ENCODE measurements at places on chromosomes 1 and 21.

- DNase-seq: no peak
Observed at GRCh38 chr21:29504751-29505321, 206.1 kb downstream of the BACH1 start.

- DNase-seq: no peak
Observed at GRCh38 chr1:67468066-67468718, 38.0 kb upstream of the SERBP1 start.

DNA sequence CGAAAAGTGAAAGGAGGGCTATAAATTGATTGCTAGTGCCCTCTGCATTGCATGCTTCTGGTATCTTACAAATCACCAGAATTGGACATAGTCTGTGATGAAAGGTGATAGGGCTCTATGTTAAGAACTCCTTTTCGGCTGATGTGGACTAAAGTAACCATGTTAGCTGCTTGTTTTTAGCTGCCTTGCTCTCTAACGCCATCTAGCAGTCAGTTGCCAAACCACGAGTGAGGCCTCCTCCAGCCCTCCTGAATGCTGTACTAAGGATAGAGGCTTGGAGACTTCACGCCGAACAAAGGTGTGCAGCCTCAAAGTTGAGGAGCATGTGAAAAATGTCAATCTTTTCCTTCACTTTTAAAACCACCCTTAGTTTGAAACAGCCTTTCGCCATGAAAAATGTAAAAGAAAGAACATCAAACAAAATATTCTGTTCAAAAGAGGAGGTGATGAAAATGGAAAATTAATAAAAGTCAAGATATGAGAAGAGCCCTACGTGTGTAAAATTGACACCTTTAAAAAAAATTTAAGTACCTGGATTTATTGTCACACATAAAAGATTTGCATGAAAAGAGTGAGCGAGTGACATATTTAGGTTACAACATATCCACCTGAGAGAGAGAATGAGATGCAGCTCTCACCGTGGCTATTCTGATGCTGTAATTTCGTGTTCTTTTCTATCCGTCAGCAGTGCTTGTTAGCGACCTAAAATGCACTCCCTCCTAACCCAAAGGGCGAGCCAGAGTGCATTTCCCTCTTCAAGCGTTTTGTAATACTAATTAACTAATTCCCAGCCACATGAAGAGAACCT is 8.1 kb downstream of the LRRC53 start:
- DNase-seq: no peak

- no peak for DNase-seq
Observed at GRCh38 chr1:197096137-197096536, 29.1 kb upstream of the F13B start.

GRCh38 chr1:94755675-94756074 is 64.5 kb upstream of the SLC44A3 start:
- DNase-seq: no peak

- DNase-seq: no peak
Observed at GRCh38 chr1:32240140-32240951, 6.7 kb upstream of the FAM167B start.
